Left renal pelvis (tissue), 4 donors: ENCODE measurements at places on chromosomes 7 and 10.

GRCh38 chr7:95469848-95470247, 15.9 kb upstream of the ASB4 start:
- no peak for DNase-seq

GRCh38 chr10:25934621-25935139, 651 bp downstream of the MYO3A start:
- no peak for DNase-seq

DNA sequence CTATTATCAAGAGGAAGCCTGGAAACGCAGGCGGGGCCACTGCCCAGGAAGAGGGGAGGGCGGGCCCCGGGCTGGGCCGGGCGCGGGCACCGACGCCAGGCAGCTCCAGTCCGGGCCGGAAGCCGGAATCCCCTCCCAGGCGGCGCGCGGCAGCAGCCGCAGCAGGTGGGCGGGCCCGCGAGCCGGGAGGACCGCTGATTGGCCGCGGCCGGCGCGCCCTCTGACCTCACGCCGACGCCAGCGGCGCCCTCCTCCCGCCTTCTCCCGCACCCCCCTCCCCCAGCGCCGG, 438 bp downstream of the BCL7B start:
- DNase-seq: peak; percentile 81

DNA sequence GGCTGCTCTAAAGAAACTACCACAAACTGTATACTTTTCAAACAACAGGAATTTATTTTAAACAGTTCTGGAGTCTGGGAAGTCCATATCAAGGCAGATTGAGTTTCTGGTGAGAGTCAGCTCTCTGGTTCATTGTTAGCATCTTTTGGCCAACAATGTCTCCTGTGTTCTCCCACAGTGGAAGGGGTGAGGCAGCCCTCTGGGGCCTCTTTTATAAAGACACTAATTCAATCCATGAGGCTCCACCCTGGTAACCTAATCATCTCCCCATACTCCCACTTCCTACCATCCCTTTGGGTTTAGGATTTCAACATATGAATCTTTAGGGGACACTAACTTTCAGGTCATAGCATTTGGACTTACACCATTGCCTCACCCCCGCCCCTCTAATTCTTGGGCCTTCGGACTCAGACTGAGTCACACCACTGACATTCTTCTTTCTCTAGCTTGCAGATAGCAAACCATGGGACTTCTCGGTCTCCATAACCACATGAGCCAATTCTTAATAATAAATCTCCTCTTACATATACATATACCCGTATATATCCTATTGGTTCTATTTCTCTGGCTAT, 64.3 kb upstream of the ANTXRL start:
- no peak for DNase-seq

DNA sequence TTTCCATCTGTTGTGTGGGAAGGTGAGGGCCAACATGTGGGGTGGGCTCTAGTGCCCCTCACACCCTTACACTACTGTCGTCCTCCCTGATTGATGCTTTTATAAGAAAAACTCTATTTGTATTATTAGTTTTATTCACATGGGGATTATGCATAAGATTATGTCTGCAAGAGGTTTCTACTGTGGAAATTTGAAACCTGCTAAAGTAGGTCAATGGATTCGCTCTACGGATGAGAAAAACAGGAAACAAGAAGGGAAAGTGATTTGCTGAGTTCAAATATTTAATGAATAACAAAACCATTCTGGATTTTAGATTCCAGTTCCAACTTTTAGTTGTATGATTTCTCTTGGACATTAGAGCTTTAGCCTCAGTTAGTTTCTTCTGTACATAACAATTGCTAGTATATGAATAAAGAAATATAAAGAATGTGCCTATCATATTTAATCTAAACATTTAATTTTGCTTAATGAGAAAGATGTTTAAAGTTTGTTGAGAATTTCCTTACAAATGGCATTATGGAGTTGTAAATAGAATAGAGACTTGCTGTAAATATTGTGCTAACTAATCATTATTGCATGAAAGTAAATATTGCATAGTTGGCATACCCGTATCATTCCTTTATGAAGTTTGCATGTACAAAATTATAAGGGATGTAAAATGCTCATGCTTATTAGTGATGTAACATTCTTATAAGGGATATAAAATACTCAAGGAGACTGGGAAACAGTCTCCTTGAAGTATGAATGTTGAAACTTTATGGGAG, 193.8 kb downstream of the THSD7A start:
- DNase-seq: no peak

GRCh38 chr10:79243181-79244067, 103.8 kb upstream of the PPIF start:
- DNase-seq: no peak

DNA sequence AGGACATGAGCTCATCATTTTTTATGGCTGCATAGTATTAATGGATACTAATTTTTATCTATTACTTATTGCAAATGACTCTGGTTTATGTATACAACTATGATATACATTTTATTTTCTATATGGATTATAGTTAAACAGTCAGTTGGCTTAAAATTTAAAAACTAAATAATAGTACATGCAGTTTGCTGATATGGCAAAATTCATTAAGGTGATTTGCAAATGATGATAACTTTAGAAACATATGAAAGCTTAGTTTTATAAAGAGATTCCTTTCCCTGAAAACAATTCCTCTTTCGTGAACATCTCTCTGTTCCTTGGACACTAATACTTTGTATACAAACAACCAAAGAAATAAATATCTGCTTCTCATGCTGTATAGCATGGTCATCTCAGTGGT, 165.5 kb upstream of the SEMA3E start:
- DNase-seq: no peak

DNA sequence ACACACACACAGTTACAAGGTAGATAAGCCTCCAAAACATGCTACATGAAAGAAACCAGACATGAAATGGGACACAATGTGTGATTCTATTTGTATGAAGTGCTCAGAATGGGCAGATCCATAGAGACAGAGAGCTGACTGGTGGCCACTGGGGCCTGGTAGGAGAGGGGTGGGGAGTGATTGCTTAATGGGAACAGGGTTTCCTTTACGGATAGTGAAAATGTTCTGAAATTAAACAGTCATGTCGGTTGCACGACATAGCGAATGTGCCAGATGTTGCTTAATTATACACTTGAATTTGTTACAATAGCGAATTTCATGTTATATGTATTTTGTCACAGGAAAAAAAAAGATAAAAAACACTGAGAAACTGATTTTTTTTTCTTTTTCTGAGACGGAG, 122.3 kb downstream of the SPDYE5 start:
- no peak for DNase-seq

DNA sequence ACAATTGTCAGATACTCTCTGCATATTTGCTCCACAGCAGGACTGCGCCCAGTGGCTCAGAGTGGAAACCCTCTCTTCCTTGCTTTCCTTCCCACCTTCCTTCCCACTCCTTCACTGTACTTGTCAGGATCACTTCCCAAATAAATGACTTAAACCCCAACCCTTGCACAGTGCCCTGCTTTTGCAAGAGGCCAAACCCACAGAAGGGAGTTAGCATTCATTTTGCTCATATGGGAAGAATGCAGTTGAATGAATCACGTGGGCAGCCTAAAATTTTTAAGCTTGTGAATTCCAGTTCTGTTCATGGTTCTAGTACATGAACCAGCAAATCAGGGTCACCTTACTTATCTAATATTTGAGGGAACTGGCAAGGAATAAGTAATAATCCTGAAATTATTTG, 47.7 kb upstream of the SFMBT2 start:
- no peak for DNase-seq

GRCh38 chr10:108095932-108096925, 931.7 kb upstream of the SORCS1 start:
- no peak for DNase-seq

- no peak for DNase-seq
Observed at GRCh38 chr7:117728890-117729624, 144.2 kb downstream of the CTTNBP2 start.

DNA sequence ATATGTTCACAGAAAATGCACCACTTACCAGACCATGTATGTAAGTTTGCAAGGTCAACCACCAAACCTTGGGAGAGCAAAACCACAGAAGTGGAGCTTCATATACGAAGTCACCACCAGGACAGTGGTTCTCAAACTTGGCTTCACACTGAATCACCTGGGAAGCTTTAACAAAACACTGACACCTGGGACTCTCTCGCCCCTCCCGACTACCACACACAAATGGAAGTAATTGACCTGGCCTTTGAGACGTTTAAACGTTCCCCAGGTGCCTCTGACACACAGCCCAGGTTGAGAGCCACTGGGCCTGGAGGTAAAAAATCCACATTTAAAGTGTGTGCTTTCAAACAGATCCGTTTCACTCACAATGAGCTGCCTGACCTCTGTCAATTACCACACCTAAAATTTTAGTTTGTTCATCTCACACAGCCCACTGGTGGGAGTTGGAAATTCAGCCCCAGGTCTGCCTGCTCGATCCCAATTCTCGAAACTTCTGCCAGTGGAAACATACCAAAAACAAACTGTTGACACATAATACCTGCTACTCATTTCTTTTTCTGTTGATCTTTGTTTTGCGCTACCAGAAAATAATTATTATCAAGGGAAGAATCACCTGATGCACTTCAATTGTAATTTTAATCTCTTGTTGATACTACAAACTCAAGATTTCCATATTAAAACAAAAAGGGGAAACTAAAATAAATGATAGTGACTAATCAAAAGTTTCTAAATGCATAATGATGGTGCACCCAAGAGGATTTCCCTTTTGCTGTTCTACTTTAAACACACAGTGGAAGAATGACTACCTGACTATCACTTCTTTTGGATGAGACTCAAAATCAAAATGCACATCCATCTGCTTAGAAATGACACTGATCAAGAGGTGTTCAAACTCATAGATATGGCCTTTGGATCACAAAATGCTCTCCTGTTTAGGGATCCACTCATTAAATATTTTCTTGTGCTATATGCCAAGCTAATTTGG, 26.6 kb downstream of the CDNF start:
- DNase-seq: no peak

GRCh38 chr7:41659539-41659938, 43.4 kb downstream of the INHBA start:
- no peak for DNase-seq

GRCh38 chr10:32070645-32071044, 14.4 kb upstream of the KIF5B start:
- DNase-seq: no peak
